Left renal pelvis (tissue), 4 donors: ENCODE measurements at places on chromosomes 7 and 10.

DNA sequence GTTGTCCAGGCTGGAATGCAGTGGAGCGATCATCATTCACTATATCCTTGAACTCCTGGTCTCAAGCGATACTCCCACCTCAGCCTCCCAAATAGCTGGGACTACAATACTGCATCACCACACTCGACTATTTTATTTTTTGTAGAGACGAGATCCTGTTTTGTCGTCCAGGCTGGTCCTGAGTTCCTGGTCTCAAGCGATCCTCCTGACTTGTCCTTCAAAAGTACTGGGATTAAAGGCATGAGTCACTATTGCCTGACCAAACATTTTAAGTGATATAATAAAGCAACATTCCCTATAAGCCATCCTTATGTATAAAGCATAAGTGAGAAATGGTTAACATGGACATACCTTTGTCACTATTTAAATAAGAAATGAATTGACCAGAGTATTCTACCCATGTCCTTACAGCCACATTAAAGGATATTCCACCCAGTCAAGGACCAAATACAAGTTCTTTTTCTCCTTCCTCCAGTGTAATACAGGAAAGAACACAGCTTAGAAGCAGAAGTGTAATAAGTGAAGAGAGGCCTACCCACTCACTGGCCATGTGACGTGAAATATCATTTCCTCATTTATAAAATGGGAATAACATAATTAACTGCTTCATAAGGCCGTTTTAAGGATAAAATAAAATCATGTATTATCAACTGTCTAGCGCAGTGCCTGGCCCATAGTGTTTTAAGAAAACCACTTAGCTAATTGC is 82.0 kb downstream of the DOCK4 start:
- DNase-seq = no peak

DNA sequence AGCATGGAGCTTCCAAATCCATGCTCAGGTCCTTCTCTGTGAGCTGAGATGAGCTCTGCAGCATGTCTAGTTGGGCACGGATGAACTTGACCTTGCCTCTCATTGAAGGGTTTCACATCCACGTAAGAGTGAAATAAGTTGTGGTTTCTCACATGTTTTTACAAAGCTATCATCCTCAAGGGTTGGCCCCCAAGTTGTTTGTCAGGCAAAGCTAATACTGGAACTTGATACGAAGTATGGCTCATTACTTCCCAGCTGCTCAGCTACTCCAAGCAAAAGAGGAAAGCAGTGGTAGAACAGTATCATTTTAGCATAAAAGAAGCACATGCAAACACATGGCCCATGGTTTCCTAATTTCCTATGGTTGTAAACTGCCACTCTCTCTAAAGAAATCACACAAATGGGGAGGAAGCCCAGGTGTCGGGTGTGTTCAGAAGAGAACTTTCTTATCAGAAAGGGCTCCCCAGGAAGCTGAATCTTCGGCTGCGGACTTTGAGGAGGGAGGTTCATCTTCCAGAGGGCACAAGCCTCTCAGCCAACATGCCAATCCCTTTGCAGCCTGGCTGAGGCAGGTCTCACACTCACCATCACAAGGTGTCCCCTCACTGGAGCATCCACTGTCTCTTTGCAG is 45.3 kb downstream of the PDLIM1 start:
- no peak for DNase-seq

DNA sequence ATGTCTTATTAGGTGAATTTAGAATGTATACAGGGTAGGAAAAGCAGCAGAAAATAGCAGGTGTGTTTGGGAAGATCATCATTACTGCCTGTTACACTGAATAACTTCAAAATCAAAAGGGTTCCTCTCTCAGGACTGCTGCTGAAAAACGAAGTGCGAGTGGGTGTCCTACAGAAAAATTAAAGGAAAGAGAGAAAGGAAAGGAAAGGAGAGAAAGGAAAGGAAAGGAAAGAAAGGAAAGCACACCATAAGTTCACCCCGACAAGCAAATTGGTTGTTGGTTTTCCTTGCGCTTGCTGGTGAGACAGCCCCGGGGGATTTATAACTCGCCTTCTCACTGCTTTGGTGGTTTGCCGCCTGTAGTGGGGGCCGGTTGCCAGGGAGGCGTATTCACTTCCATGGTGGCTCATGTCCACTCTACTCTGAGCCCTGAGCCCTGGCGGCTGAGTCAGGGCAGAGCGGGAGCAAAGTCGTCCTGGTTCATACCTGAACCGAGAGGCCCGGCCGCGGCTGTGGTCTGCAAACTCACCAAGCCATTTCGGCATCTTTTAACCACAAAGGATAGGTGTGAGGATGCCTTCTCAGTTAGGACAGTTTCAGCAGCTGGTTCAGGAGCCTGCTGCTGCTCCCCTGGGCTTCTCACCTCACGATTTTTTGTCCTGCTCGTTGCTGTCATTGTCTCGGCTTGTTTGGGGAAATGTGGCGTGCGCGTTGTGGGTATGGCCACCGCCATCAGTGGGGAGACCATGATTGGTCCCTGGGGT is 26.1 kb downstream of the INPP5A start:
- DNase-seq = no peak

GRCh38 chr7:26683277-26683676 is 181.1 kb downstream of the SKAP2 start:
- no peak for DNase-seq

DNA sequence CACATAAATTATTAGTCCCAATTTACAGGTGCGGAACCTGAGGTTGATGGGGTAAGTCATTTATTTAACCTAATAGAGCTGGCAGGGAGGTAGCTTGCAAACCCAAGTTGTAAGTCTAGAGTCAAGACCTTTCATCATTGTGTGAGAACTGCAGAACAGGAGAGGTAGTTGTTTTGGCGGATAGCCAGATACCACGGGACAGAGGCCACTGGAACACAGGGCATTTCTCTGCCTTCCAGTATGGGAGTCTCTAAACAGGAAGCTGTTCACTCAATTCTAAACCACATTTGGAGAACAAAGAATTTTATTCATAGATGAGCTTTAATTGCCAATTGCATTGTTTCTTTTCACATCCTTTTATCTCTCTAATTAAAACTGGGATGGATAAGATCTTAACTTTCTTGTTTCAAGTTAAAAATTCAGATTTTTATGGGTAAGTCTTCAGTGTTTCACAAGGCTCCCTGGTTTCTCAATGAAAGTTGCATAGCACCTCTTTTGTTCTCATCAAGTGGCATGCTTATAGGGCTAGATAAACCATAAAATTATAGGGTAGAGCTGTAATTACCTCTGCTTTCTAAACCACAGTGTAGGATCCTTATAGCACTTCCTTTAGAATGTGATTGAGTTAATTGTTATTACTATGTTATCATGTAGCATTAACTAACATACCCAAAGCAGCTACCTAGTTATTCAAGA is 489.0 kb downstream of the GATA3 start:
- DNase-seq = no peak

GRCh38 chr10:17214971-17215781 is 12.9 kb upstream of the VIM start:
- no peak for DNase-seq

DNA sequence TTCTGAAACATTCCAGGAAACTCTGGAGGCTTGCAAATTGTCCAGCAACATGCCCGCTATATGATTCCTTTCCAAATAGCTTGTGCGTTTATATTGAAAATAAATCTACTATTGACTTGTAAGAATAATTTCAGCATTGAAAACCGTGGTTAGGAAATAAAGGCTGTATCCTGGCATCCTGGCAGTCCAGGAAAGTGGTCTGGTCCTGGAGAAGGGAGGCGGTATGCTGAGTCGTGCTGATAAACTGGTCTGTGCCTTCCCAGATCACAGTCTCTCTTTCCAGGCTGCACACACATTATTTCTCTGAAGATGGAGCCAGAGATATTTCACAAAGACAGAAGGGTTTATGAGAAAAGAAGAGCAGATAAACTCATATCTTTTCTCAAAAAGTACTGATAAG is 350.1 kb upstream of the COBL start:
- DNase-seq = no peak

DNA sequence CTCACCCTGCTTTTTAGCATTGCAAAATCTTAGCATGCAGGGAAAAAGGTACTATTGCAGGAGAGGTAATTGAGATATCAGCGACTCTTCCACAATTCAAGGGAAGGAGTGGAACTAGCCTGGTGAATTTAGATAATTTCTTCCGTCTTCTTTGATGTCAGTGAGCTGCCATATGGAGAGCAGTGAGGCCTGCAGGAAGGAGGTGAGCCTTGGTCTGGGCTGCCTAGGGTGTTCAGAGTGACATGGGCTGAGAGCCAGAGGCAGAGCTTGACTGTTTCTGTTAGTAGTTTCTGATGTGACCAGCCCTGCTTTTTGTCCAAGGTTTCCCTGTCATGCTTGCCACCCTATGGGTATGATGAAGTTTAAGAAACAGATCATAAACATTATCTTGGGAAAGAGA is 28.6 kb downstream of the KAT6B start:
- no peak for DNase-seq

DNA sequence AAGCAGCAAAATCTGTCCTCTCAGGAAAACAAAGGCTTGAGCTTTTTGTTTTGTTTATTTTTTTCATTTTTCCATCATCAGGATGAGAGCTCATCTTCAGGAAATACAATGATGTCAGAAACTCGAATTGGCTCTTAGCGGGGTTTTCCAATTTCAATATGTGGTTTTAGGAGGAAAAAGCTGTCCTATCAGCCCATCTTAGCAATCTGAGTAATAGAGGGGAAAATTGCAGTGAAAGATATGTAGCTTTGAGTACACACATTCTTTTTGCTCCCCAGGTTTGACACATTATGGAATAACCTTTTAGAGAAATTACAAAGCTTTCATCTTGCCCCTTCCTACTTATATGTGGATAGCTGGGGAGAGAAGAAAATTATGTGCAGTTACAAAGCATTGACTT is 113.6 kb upstream of the MYO3A start:
- no peak for DNase-seq
